Kidney (tissue), 22 donors: ENCODE measurements at places on chromosomes 16 and 17. TPM values are rescaled to one million over a fixed set of nuclear protein-coding genes. Genes with fewer than 3 reads are reported as not detected.
A peak's percentile ranks its signal among the peaks of the same experiment; 100 is the strongest.

Gene GDPD3
- total RNA-seq, result 3.6 TPM

Gene TBC1D3G
- total RNA-seq, result not detected

DNA sequence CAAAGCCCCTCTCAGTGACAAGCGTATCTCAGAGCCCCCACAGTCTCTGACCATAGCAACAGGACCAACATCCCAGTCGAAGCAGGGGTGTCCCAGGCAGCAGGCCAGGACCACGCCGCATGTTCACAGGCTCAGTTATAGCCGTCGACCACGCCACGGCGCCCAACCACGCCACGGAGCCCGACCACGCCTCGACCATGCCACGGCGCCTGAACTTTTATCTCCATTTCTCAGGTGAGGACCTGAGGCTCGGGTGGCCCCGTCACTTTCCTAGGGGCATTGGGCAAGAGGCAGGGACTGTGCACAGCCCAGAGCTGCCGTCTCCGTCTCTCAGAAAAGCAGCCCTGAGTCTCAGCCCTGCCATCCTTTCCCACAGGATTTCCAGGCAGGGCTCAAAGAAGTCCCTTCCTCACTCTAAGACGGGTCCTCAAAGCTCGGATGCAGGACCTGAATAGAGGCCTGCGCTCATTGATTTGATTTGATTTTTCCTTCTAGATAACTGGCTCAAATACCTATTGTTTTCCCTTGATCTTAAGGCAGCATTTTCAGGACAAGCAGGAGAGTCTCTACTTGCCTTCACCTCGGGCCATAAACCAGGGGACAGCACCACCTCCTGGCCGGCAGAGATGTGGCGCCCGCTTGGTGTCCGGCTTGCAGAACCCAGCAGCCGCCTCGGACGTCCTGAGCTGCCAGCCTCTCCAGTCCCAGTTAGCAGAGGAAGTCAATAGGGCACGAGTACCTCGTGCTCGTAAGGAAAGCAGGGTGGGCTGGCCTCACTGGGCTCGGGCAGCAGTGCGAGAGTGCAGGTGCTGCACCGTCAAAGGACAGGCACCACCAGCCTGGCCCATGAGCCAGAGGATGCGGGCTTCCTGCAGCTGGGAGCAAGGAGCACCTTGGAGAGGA, 38.8 kb downstream of the C16orf95 start:
- no peak overlapping the region for H3K4me3 ChIP-seq
- H3K4me1 ChIP-seq, result no peaks in the 10 kb centered on the region
- no peaks in the 10 kb centered on the region for H3K36me3 ChIP-seq
- peak; percentile 88 for DNase-seq

DNA sequence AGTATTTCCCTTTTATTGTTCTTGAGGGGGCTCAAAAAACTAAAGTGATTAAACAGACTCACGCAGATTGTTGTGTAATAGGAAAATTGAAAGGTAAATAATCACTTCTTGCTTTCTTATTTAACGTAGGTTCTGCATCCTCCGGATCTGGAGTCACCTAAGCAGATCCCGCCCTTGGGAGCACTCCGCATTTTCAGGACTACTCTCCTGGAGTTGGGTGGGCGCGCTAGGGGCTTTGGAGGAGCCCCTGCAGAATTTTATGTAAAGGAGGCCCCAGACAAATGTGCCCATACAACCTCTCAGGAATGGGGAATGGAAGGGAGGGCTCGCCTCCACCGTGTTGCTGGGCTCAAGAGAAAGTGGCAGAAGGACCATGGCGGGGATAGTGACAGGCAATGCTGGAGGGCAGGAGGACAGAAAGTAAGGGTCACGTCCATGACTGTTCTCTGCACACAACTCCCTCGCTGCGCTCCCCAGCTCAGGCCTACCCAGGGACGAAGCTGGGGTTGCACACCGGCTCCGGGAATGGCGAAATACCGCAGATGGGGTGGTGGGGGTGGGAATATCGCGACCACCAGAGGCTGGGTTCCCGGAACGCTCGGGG, 8.3 kb downstream of the MT2A start:
- DNase-seq, result no peak
- H3K27me3 ChIP-seq, result peaks cover 9% of the 10 kb centered on the region
- H3K36me3 ChIP-seq, result no peaks in the 10 kb centered on the region
- peaks cover 14% of the 10 kb centered on the region for H3K4me1 ChIP-seq

- DNase-seq, result no peak
- no peaks in the 10 kb centered on the region for H3K36me3 ChIP-seq
- H3K4me1 ChIP-seq, result no peaks in the 10 kb centered on the region
Observed at GRCh38 chr17:27985306-27985705, 57.2 kb upstream of the NLK start.

GRCh38 chr17:38353086-38353604, 1.5 kb downstream of the SOCS7 start:
- no peaks in the 10 kb centered on the region for H3K4me1 ChIP-seq
- H3K27ac ChIP-seq, result no peak overlapping the region
- no peaks in the 10 kb centered on the region for H3K36me3 ChIP-seq
- H3K27me3 ChIP-seq, result no peaks in the 10 kb centered on the region
- peak overlapping the region; percentile 52 for H3K4me3 ChIP-seq

- no peaks in the 10 kb centered on the region for H3K36me3 ChIP-seq
- DNase-seq, result no peak
- H3K4me1 ChIP-seq, result no peaks in the 10 kb centered on the region
- H3K27me3 ChIP-seq, result no peaks in the 10 kb centered on the region
Observed at GRCh38 chr17:80886641-80887573, 104.7 kb upstream of the CHMP6 start.

DNA sequence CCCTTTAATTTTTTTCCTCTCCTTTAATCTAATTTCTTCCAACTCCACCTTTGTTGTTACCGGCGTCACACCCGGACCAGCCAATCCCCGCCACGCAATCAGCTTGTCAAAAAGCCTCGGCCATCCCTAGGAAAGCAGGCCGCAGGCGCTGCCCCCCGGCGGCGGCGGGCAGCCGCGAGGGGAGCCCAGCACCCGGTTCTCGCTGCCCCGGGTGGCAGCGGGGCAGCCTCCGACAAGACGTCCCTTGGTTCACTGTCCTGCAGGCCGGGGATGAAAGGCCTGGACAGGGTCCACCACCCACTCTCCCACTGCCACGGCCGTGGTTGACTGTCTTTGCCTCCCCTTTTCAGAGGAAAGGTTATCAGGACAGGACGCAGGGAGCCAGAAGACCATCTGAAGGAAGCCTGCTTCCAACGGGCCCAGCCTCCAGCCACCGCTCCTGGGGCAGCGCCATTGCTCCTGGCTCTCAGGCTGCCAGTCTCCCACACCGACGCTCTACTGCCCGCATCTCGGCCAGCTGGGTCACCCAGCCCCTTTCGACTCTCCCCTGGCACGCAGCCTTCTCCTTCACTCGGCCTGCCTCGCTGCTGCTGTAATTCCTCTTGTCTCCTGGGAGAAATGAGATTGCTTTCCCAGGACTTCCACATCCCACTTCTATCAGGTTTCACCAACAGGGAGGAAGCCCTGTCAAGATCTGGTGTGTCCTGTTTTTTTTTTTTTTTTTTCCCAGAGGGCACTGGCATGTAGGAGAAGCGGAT, 2.8 kb upstream of the UBTF start:
- H3K27ac ChIP-seq, result peak overlapping the region; percentile 88
- DNase-seq, result peak; percentile 83
- no peaks in the 10 kb centered on the region for H3K27me3 ChIP-seq
- peak overlapping the region; percentile 53 for H3K4me3 ChIP-seq
- no peaks in the 10 kb centered on the region for H3K36me3 ChIP-seq
- H3K4me1 ChIP-seq, result peaks cover 22% of the 10 kb centered on the region

DNA sequence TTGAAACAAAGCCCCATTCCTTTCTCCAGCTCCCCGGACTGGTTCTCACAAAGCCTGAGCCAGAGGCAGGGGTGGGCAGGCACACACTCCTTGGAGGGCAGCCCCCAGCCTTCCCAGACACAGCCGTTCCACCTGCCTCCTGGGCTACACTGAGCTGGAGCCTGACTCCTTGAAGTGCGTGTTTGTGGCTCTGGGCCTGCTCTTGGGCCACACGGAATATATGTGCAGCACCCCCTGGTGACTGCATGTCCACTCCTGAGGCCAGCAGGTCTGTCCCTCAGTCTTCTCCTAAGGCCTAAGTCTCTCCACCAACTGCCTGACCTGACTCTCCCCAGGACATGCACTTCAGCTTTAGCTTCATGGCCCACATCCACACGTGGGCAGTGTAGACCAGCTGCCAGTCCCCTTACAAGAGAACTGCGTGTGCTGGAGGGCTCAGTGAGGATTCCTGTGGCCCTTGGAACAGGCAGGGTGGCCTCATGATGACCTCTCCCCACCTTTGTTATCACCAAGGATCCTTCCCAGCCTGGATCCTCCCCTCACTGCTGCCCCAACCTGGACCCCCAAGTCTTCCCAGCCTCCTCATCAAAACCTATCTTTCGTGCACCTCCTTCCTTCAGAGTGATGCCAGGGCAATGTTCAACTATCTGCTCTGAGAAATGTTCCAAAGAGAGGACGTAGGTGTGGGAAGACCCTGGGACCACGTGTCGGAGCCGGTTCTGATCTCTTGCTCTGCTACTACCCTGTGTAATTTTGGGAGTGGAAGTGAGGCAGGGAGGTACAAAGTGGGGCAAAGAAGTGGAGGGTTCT, 12.4 kb upstream of the SLC6A2 start:
- no peaks in the 10 kb centered on the region for H3K4me1 ChIP-seq
- peak; percentile 5 for DNase-seq
- H3K4me3 ChIP-seq, result no peak overlapping the region
- no peak overlapping the region for H3K27ac ChIP-seq

GRCh38 chr17:73248532-73248931, 13.1 kb downstream of the CPSF4L start:
- H3K4me3 ChIP-seq, result no peak overlapping the region
- no peak overlapping the region for H3K27ac ChIP-seq
- DNase-seq, result no peak
- peaks cover 2% of the 10 kb centered on the region for H3K36me3 ChIP-seq

- DNase-seq, result peak; percentile 63
- H3K27ac ChIP-seq, result no peak overlapping the region
- H3K36me3 ChIP-seq, result no peaks in the 10 kb centered on the region
- H3K4me1 ChIP-seq, result no peaks in the 10 kb centered on the region
- no peaks in the 10 kb centered on the region for H3K27me3 ChIP-seq
Observed at GRCh38 chr17:40399185-40399584, 18.5 kb downstream of the TOP2A start.

DNA sequence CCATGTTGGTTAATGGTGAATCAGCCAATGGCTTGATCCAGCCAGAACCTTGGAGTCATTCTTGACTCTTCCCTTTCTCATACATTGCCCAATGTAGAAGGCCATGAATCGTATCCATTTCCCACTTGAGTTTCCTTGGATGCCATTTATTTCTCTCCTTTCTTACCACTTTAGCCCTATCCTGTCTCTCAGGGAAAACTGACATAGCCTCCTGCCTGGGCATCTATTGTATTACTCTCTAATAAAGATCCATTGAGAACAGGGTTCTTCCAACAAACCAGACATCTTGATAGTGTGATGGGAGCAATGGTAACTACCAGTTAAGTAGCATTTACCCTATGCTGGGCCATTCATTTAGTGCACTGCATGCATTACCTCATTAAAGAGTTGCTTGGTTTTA, 104.2 kb upstream of the CDH11 start:
- no peak overlapping the region for H3K4me3 ChIP-seq
- no peak overlapping the region for H3K27ac ChIP-seq
- H3K4me1 ChIP-seq, result no peaks in the 10 kb centered on the region
- no peak for DNase-seq
- no peaks in the 10 kb centered on the region for H3K36me3 ChIP-seq
- no peaks in the 10 kb centered on the region for H3K27me3 ChIP-seq
